Stimulated activated CD8-positive, alpha-beta memory T cell treated with anti-CD3 and anti-CD28 coated beads, Interleukin-12 subunit alpha, Interleukin-12 subunit beta, amount 100 ng/mL, for 4 hours (primary cell): ENCODE measurements at places on chromosomes 1 and 21.

DNA sequence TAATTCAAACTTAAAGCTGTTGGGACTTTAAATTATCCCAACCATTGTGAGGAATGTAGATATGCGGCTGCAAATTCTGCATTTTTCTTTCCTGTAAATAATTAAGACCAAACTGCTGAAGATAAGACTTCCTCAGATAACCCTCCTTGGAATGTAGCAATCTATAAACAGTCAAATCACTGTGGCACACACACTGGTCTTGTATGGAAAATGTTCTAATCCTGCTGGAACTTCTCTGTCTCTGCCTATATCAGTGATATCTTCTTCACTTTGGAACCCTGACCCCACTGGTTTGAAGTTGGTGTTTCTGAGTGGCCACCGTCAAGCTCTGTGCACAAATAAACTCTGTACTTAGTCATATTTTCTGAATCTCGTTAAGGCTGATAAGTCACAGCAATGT is 32.9 kb downstream of the HSF2BP start:
- no peak for DNase-seq

DNA sequence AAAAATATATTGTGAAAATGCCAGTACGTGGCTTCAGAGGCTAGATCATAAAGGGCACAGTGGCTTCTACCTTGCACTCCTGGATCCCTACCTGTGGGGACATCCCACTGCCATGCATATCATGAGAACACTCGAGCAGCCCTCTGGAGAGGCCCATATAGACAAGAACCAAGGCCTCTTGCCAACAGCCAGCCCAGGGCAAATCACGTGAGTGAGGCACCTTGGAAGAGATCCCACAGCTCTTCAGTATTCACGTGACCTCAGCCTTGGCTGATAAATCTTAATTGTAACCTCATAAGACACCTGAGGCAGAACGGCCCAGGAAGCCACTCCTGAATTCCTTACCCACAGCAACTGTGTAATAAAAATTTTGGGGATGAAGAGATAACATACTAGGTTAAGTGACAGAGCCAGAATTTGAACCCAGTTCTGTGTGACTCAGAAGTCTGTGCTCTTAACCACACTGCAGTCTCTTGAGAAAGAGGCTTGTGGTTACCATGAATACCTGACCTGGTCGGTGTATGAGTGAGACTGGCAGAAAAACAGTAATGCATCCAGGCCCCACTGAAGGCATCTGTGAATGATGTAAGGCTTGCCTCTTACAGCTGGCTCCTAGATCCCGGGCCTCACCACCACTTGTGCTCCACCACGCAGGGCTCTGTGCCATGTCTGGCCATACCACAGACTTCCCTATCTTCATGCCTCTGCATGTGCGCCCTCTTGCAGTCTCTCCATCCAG is 6.9 kb upstream of the A3GALT2 start:
- no peak for DNase-seq

GRCh38 chr1:80059940-80060339 is 1053.4 kb upstream of the ADGRL4 start:
- no peak for DNase-seq

DNA sequence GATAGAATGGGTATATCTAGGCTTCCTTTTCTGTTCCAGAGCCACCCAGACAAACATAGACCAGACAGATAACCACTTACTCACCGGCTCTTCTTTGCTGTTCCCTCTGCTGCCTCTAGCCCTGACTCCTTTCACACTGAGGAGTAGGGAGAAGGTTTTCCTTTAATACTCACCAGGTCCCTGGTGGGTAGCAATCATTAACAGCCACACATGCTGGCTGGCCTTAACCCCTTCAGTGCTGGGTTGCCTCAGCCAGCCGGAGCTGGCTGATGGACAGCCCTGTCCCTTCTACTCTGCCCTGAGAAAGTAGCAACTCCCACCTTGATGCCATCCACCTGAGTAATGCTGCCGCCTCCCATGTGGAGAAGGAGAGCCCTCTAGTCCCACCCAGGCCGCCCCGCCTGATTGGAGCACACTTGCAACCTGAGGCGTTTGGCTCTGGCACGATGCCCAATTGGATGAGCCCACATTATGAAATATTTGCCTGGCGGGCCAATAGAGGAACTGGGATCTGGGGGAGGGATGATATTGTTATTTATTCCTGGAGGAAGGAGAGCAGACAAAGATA is 71.6 kb downstream of the PLEKHA6 start:
- no peak for DNase-seq

GRCh38 chr1:228742281-228742860 is 7.1 kb downstream of the RHOU start:
- no peak for DNase-seq

GRCh38 chr1:180934563-180934962 is 21.9 kb downstream of the KIAA1614 start:
- DNase-seq = no peak

DNA sequence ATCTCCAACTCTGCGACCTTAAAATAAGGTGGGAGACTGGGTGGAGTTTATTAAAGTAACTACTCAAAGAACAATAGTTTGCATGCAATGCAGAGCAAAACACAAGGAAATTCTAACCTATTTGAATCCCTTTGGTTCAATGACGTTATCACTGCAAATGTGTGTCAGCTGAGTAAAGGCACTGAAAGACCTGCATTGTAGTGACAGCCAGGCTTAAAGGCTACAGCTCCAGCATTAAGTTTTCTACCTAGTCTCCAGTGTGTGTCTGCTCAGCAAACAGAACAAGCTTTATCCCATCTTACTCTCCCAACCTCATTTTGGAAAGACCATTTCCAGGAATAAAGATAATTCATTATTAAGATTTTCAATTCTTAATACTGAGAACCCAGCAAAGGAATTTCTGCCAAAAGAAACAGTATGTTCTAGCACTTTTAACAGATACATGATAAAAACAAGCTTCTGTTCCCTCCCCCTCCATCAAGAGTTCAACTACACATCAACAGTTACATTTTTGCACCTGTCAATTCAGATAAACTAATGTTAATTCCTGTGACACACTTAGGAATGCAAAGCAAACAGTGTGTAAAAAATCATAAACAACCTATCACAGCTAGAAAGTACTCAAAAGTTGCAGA is 14.2 kb downstream of the PTP4A2 start:
- no peak for DNase-seq

- no peak for DNase-seq
Measured at GRCh38 chr1:211548321-211549091, 30.5 kb downstream of the SLC30A1 start.

DNA sequence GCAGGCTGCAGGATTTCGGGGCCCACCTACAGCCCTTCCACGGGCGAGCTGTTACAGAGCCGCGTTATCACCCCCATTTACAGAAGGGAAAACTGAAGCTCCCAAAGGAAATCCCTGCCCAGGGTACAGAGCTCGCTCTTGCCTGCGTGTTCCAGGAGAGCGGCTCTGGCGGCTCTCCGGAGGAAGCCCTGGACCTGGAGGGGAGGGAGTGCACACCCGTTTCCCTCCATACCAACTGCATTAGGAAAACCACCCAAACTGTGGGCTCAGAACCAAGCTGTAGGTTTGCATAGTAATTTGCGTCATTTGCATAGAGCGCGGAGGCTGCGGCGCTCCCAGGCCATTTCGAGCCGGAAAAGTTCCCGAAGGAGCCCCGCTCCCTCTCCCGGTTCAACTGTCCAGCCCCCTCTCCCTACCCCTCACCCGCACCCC is 24.7 kb upstream of the ADGRB2 start:
- DNase-seq = no peak

DNA sequence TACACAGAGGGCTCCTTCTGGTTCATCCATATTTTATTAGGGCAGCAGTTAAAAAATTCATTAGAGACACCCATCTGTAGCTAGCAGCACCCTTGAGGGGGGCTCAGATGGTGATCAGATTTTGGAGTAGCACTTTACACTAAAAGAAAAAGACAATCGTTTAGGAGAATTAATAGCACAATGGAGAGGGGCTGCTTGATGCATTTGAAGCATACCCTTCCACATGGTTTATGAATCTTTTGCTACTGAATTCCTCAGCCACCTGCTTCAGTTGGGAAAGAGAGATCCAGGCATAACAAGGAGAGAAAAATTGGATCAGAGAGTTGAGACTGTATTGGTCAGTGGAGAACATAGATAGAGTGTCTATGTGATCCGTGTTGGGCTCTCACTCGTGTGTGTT is 54.4 kb downstream of the DISC1 start:
- DNase-seq = no peak
